ENCODE measurements at places on chromosomes 16 and 17. TPM values are rescaled to one million over a fixed set of nuclear protein-coding genes. Genes with fewer than 3 reads are reported as not detected.

Gene NLRC3
- 145 TPM for total RNA-seq

Gene PLK1
- total RNA-seq = 1.7 TPM

Gene HOXB13
- not detected for total RNA-seq

Gene AGRP
- not detected for total RNA-seq

Gene PNMT
- 2.5 TPM for total RNA-seq

Gene CDC6
- total RNA-seq = 4.9 TPM

Gene MAP2K3
- total RNA-seq = 139 TPM

Gene KRTAP1-5
- not detected for total RNA-seq

Gene ACSM2A
- total RNA-seq = not detected

Gene ERBB2
- total RNA-seq = 82.1 TPM

All from natural killer cell (primary cell).